ENCODE measurements at places on chromosomes 2 and 18. TPM values are rescaled to one million over a fixed set of nuclear protein-coding genes. Genes with fewer than 3 reads are reported as not detected.

Gene ITGB6
- total RNA-seq = 1.5 TPM

- no peak for DNase-seq
Observed at GRCh38 chr18:31154181-31154580, 8.5 kb downstream of the DSC1 start.

- DNase-seq = no peak
Observed at GRCh38 chr18:12086249-12086648, 7.4 kb upstream of the ANKRD62 start.

DNA sequence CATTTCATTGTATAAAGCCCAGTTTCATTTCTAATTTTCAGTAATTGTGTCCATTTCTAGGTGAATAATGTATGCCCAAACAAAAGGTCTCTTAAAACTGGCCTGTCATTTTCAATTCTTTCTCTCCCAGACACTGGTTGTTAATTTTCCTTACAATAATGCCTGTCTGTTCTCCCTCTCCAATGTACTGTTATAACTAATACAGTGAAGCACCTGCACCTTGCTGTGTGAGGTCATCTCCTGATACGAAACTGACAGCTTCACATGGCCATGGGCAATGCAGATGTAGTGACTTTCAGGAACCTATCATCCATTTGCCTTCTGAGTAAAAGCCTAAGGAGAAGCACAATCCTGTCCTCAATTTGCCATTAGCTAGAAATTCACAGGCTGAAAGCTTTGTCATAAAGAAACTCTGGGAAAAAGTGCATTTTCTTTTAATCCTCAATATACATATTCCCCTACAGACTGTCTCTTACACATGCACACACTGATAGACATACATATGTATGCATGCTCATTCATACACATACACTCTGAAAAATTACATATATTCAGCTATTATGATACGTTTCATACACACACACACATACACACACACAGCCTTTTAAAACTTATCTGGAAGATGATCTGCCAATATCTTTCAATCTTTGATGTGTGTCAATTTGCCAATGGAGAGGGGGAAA, 1030.3 kb downstream of the TDRD15 start:
- no peak for DNase-seq

- no peak for DNase-seq
Observed at GRCh38 chr2:149799013-149799705, 211.6 kb upstream of the MMADHC start.

DNA sequence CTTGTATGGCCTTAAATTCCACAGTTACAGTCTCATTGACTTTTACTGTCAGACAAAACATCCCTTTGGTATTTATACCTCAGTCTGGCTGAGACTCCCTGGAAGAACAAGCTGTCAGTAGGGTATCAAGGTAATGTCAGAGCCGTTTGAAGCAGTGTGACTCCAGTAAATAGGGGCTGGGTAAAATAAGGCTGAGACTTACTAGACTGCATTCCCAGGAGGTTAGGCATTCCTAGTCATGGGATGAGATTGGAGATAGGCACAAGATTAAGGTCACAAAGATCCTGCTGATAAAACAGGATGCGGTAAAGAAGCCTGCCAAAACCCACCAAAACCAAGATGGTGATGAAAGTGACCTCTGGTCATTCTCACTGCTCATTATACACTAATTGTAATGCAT, 219.5 kb upstream of the SKOR2 start:
- no peak for DNase-seq

DNA sequence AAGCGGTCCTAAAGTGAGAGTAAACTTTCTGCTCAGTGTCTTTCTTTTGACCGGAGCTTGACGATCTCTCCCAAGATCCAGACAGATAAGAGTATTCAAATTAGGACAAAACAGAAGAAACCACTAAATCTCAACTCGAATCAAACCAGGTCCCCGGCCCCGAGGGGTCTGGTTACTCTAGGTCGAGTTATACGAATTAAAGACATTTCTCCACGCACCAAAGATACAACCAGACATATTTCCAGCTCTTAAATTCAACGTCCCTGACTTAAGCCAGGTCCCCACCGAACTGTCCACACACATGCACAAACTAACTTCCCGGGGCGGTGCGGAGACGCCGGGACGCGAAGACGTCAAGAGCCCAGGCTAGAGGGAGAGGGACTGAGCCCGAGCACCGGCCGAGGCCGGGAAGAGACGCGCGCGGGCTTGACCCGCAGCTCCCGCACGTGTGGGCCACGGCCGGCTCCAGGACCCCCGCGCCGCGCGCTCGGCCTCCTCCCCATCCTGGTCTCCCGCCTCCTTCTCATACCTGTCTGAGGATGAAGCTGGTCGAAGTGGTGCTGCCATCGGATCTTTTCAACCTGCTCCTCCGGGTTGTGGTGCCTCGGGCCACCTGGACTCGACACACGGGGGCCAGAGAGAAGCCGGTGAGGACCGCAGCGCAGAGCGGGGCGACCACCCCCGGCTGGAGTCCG, 896 bp downstream of the CACNB4 start:
- no peak for DNase-seq

DNA sequence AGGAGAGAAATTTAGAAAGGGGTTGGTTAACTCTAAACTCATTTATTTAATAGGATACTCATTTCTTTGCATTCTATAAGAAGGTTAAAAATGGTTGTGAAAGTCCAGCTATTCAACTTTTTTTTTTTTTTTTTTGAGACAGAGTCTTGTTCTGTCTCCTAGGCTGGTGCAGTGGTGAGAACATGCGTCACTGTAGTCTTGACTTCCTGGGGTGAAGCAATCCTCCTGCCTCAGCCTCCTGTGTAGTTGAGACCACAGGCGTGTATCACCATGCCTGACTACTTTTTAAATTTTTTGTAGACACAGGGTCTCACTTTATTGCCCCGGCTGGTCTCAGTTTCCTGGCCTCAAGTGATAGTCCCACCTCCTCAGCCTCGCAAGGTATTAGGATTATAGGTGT, 11.9 kb downstream of the ELP2 start:
- no peak for DNase-seq

DNA sequence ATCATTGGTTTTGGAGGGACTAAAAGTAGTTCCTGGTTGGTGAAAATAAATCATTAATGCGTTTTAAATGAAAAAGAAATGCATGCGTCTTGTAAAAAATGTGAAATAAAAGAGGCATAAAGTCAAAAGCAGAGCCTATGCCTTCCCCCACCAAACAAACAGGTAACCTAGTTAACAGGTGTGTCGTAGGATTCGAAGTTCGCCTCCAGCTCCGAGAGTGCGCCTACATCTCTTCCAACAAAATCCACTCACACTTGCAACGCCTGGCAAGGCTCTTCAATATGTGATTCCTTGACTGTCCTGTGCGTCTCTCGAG, 677 bp upstream of the SMAD4 start:
- DNase-seq = no peak

DNA sequence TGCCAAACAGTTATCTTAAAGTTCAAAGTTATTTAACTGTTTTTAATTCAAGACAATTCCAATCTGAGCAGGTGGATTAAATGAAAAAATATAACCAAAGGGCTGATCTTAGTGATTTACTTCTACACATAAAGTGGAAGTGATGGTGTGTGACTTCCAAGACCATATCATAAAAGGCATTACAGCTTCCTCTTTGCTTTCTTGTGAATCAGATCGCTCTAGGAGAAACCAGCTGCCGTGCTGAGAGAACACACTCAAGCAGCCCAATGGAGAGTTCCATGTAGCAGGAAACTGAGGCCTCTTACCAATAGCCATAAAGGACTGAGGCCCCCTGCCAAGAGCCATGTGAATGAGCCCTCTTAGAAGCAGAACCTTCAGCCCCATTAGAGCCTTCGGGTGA, 197.4 kb downstream of the NBAS start:
- DNase-seq = no peak

DNA sequence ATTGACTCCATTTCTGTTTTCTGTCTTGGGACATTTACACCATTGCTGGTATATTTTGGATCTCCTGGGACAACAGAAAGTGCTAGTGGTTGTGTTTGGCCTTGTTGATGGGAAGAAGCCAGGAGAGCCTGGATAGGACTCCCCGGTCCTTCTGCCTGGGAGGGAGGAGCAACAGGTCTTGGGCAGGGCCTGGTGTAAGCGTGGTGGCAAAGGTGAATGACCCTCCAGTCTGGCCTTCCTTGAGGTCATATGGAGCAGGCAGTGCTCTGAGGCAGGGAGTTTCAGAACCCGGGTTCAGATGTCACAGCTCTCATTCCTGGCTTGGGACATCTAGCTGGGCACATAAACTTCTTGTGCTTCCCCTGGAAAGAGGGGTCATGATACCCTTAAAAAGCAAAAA, 56.0 kb upstream of the RBM44 start:
- DNase-seq = no peak

DNA sequence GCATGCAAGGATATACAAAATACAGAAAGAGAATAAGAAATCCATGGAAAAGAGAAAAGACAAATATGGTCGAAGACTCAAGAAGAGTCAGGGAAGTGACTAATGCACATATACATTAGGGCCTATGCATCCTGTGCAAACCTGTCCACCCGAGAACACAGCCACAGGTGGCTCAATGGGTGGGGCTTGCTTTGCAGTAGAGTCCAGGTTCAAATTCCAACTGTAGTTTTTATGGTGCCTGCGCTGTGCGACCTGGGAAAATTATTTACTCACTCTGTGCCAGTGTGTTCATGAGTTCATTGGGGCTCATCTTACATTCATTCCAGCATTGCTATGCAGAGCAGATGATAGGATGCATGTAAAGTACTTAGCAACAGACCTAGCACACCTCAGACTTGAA, 244.7 kb downstream of the CTNNA2 start:
- no peak for DNase-seq

DNA sequence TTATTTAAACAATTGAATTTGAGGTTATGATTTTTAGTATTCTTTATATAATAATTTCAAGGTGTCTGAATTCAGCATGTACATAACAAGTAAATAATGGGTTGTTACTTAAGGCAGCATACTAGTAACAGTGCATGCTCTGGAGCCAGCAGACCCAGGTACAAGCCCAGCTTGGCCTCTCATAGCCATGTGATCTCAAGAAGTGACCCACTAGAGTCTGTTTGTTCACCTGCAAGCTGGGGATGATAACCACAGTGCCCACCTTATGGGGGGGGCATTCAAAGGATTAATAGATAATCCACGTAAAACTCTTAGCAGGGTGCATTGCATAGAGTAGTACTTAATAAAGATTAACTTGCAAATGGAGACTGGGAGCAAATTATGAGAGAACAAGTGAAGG, 163.6 kb downstream of the TRABD2A start:
- no peak for DNase-seq

DNA sequence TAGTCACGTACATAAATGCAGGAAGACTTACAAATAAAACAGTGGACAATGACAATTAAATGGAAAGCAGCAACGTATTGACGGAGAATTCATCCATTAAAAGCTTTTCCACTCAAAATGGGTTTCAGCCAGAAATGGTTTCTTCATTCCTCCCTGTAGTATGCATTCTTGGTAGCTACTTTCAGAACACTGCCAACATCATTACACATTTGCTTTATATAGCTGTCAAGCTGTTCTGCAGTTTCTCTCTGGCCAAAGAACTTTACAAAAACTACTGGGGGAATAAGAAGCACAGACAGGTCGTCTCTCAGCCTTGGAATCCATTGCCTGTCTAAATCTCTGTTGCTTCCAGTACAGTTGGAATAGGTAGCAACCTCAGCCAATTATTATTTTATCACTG, 84.1 kb upstream of the NCKAP5 start:
- no peak for DNase-seq

- DNase-seq = no peak
Observed at GRCh38 chr2:184527058-184527457, 71.3 kb upstream of the ZNF804A start.

- DNase-seq = no peak
Observed at GRCh38 chr18:58412844-58413666, 215.8 kb downstream of the ALPK2 start.

DNA sequence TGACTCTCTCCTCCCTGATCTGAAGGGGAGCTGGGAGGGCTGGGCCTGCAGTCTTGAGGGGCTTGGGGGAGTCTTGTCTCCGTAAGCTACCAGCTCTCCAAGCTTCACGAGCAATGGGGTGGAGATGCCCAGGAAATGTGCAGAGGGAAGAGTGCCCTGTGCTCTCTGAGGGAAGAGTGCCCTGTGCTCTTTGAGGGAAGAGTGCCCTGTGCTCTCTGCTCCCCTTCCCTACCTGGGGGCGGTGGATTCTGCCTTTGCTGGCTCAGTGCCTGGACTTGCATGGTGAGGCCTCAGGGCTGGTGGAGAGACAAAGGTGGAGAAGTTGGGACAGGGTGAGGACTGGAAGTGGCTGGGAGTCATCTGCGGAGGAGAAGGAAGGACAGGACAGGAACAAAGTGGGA, 72.7 kb downstream of the TWIST2 start:
- DNase-seq = no peak

- DNase-seq = no peak
Observed at GRCh38 chr2:60337142-60337497, 216.3 kb downstream of the BCL11A start.

Gene DNAH6
- total RNA-seq = 3.1 TPM

- DNase-seq = no peak
Observed at GRCh38 chr2:118340103-118340502, 251.8 kb downstream of the INSIG2 start.

Gene UGT1A8
- total RNA-seq = not detected

DNA sequence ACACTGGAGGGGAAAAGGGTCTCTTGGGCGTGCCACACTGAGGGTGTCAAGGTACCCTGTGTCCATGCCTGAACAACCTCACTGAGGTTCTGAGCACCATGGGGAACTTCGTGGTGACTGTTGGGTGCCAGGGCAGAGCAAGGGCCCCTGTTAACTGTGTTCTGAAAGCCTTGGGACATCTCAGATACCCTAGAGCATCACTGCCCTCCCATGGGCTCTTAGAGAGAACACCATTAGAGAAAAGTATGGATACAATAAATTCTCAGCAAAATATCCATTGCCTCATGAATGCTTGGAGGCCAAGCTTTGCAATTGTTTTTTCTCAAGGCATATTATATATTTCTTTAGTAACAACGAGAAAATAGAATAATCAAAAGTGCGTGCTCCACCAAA, 488.5 kb upstream of the NRP2 start:
- no peak for DNase-seq

Gene TMEM178A
- not detected for total RNA-seq

Gene CYP26B1
- total RNA-seq = 0.59 TPM

Gene GREB1
- total RNA-seq = 27.2 TPM

DNA sequence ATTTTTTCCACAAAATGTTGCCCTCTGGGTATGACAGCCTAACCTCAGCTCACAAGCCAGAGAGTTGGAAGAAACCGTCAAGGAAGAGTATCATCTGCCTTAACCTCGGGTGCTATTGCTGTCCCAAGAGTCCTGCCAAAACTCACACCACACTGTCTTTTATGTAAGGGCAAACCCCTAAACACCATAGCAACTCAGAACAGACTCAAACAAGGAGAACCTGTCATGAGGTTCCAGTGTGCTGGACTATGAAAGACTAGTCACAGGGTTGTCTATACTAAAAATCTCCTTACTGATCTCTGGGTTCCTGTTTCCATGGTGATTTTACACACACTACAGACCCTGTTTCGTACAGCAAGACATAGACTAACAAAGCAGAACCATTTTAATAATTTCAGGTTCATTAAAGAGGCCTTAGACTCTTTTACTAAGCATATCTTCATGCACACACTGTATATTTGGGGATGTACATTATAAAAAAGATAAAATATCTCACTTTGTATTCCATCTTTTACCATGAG, 159.8 kb downstream of the PKP4 start:
- no peak for DNase-seq

- no peak for DNase-seq
Observed at GRCh38 chr2:25315316-25315680, 26.4 kb downstream of the DNMT3A start.

Gene TXNDC2
- not detected for total RNA-seq

Gene TSN
- total RNA-seq = 72.8 TPM

Gene PHOSPHO2
- total RNA-seq = 8.9 TPM

- DNase-seq = no peak
Observed at GRCh38 chr18:56872140-56872539, 221.0 kb downstream of the WDR7 start.

All from uterus (tissue), 4 donors.